Activated CD8-positive, alpha-beta memory T cell treated with anti-CD3 and anti-CD28 coated beads, Interleukin-2, amount 10 ng/mL, durations not matched to agents 7 days and 5 days (primary cell): ENCODE measurements at places on chromosomes 2 and 18. TPM values are rescaled to one million over a fixed set of nuclear protein-coding genes. Genes with fewer than 3 reads are reported as not detected.

GRCh38 chr2:19282305-19282704, 76.1 kb downstream of the OSR1 start:
- DNase-seq = no peak

- no peak for DNase-seq
Measured at GRCh38 chr2:59720296-59720866, 833.1 kb downstream of the BCL11A start.

DNA sequence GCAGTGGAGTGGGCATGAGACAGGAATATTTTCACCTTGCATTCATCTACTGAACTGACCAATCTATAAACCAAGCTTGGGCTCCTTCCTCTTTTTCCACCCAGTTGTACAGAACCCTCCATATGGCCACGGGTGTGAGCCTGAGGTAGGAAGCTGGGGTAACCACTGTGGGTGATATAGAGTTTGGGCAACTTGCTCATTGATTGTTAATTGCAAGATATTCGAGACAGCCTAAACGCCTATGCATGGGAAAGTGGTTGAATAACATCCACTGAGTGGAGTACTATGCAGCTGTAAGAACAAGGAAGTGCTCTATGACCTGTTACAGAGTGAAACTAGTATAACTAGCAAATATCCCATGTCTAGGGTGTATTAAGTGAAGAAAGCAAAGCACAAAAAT, 7.3 kb upstream of the VAPA start:
- DNase-seq = no peak

The LIMS3 gene
- 0.93 TPM for total RNA-seq

The MFF gene
- total RNA-seq = 70.6 TPM

DNA sequence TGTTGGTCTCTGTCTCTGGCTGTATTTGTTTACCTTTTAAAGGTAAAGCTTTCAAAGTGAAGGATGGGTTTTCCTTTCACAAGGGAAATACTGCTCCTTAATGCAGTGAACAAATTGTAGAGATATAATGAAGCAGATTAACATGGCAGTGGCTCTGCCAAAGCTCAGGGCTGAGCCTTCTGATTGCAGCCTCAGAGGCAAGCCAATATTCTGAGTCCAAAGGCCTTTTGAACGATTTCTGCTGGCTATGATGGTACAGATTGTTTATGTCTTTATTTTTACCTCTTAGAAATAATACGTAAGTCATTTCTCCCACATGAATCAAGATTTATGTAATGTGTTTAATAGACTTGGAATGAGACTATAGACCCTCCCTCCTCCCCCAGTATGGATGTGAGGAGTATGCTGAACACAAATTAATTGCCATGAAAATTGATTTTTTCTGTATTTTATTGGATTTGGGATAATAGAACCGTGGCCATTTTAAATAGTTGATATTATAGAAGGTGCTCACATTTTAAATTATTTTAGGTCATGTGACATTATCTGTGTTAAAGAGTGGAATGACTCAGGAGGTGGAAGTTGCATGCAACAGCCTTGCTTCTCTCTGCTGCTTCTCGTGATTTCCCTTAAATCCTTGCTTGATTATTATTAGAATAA, 772 bp downstream of the SCN2A start:
- DNase-seq = no peak

- no peak for DNase-seq
Measured at GRCh38 chr18:2545155-2545554, 26.1 kb downstream of the METTL4 start.

DNA sequence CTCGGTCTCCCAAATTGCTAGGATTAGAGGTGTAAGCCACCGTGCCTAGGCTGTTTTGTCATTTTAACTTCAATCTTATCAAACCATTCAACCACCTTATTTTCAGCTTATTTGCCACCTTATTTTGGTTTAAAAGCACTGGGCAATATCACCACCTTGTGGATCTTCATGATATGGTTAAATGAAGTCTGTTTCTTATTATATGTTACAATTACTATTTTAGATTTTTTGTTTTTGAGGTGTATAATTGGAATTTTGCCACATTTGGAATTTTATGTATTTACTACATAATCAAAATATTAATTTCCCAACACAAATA, 43.8 kb upstream of the SCN9A start:
- DNase-seq = no peak

DNA sequence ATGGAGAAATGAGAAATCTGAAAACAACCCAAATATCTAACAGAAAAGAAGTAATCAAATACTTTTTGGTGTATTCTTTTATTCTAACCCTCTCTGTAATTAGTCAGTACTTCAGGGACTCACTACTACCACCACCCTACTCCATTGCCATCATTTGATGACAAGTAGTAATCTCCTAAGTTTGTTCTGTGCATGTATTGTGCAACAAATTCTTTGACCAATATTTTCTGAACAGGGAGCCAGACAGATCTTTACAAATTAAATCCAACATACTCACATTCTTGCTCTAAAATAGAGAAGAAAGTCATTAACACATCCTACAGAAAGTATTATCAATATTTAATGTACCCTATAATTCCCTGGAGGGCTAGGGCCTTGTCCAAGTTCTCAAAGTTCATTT, 1416.4 kb downstream of the DSC3 start:
- no peak for DNase-seq

GRCh38 chr2:160252900-160253299, 52.8 kb upstream of the ITGB6 start:
- no peak for DNase-seq

The NPPC gene
- not detected for total RNA-seq

DNA sequence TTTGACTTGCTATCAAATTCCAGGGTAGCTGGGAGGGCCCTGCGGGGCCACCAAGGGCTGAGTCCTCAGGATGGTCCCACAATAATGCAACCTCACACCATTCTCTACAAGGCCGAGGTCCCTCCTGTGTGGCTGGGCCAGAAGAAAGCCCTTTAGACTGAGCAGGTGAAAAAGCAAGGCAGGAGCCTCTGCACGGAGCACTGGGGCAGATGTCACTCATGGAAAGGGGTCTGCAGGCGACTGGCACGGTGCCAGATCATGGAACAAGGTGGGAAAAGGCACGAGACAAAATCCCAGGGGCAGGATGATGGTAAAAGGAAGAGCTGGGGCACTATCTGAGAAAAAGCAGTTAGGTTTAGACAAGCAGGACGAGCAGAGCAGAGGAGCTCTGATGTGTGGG, 16.1 kb downstream of the HJURP start:
- no peak for DNase-seq

DNA sequence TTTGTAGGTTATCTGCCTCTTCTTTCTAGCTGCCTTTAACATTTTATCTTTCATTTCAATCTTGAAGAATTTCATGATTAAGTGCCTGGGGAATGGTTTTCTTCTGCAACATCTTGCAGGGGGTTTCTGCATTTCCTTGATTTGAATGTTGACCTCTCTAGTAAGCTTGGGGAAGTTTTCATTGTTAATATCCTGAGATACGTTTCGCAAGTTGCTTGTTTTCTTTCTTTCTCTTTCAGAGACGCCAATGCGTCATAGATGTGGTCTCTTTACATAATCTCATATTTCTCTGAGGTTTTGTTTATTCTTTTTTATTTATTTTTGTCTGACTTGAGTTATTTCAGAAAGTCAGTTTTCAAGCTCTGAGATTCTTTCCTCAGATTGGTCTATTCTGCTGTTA, 225.7 kb downstream of the XIRP2 start:
- no peak for DNase-seq

GRCh38 chr2:160406591-160407392, 86.8 kb downstream of the RBMS1 start:
- DNase-seq = peak; percentile 82

- DNase-seq = peak; percentile 54
Measured at GRCh38 chr2:7825591-7826312, 856.1 kb upstream of the ID2 start.

DNA sequence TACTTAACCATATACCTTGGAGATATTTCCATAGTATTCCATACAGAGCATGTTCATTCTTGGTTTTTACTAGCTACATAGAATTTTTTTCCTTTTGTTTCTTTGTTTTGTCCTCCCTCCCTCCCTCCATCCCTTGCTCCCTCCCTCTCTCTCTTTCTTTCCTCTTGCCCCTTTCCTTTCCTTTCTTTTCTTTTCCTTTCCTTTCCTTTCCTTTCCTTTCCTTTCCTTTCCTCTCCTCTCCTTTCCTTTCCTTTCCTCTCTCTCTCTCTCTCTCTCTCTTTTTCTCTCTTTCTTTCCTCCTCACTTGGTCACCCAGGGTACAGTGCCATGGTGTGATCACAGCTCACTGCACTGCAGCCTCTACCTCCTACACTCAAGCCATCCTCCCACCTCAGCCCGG, 28.3 kb downstream of the RPL37A start:
- DNase-seq = no peak

GRCh38 chr2:8987410-8987809, 16.1 kb downstream of the MBOAT2 start:
- no peak for DNase-seq

The BOLL gene
- total RNA-seq = not detected

GRCh38 chr18:24016643-24017042, 2.1 kb downstream of the TTC39C start:
- no peak for DNase-seq

The CAVIN2 gene
- total RNA-seq = not detected

- DNase-seq = no peak
Measured at GRCh38 chr2:220887271-220887870, 684.7 kb downstream of the EPHA4 start.

- DNase-seq = no peak
Measured at GRCh38 chr18:32674491-32674890, 98.3 kb downstream of the KLHL14 start.

GRCh38 chr2:47023332-47023731, 107.7 kb upstream of the MCFD2 start:
- no peak for DNase-seq

GRCh38 chr2:1561811-1562421, 148.7 kb downstream of the TPO start:
- no peak for DNase-seq

GRCh38 chr18:29496152-29496680, 1319.3 kb upstream of the CDH2 start:
- DNase-seq = no peak

The SPTBN1 gene
- 82.9 TPM for total RNA-seq

The ALPI gene
- total RNA-seq = not detected

DNA sequence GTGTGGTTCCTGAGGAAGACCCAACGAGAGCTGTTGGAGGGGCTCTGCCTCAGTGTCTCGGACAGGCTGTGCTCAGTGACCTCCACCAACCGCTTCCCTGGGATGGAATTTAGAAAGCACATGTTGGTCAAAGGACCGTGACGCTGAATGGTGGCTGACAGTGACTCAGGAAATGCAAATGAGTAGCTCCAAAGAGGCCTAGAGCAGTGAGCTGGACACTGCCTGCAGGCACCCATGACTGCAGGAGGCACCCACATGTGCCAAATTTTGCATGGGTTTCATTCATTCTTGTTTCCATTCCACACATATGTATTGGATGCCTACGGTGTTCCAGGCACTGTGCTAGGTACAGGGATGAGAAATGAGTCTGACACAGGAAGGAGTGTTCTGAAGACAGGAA, 46.4 kb downstream of the ACKR3 start:
- DNase-seq = no peak

DNA sequence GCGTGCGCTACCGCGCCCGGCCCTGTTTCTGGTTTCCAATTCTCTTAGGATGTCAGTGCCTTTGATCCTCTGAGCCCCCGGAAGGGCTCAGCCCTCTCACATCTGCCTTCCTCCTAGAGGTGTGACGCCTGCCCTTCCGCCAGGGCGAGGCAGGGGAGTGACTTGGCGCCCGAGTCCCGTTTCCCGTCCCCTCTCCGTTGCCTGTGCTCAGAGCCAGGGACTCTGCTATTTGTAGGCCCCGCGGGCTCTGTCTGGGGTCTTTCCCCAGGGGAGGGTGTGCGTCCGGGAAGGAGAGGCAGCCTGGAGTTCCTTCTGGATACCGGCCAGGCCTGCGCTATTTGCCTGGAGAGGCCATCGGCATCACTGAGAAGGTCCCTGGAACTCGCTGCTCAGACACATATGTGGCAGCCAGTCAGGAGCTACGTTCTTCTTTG, 103.7 kb upstream of the TAF1B start:
- peak; percentile 72 for DNase-seq

- no peak for DNase-seq
Measured at GRCh38 chr18:28115149-28115550, 61.8 kb downstream of the CDH2 start.

DNA sequence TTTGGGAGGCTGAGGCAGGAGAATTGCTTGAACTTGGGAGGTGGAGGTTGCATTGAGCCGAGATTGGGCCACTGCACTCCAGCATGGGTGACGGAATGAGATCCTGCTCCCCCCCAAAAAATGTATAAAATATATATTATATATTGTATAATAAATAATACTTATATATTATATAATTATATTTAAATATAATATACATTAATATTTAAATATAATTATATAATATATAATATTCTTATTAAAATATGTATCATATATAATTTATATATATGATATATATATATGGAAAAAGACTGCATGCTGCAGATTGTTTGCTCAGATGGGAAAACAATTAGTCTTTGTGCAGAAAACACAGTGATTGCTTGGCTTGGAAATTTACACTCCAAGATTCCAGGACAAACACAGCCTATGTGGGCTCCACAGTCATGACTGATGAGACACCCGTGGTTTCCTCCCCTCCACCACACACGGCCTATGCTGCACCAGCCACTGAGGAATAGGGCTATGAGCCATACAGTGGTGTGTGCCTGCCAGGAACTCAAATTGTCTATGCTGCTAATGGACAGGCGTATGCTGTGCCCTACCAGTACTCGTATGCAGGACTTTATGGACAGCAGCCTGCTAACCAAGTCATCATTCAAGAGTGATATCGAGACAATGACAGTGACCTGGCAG, 30.0 kb downstream of the PMAIP1 start:
- DNase-seq = no peak
